T47D (cell line): ENCODE measurements at places on chromosomes 2 and 18.
A peak's percentile ranks its signal among the peaks of the same experiment; 100 is the strongest.

DNA sequence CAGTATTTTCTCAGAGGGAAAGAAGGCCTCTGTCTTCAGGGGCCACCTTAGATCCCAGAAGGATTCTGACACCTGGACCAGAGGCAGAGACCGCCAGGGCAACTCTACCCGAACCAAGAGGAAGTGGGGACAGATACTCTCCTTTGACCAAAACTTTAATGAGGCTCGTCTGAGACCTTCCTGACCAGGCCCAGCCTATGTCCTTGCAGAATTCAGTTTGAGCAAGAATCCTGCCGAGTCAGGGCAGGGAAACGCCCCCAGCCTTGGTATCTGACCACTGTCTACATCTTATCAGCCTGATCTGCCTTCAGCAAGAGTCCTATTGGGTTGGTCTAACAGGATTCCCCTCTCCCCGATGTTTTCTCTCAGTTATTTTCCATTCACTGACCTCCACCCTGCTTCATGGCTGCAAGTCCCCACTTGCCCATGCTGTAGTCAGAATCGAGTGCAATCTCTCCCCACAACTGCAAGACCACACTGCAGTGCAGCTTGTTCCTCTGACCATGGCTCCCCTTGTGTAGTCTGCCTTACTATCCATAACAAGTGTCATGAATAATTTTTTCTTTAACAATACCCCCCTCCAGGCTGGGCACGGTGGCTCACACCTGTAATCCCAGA, 95.0 kb downstream of the MSH2 start:
- no peak for DNase-seq

DNA sequence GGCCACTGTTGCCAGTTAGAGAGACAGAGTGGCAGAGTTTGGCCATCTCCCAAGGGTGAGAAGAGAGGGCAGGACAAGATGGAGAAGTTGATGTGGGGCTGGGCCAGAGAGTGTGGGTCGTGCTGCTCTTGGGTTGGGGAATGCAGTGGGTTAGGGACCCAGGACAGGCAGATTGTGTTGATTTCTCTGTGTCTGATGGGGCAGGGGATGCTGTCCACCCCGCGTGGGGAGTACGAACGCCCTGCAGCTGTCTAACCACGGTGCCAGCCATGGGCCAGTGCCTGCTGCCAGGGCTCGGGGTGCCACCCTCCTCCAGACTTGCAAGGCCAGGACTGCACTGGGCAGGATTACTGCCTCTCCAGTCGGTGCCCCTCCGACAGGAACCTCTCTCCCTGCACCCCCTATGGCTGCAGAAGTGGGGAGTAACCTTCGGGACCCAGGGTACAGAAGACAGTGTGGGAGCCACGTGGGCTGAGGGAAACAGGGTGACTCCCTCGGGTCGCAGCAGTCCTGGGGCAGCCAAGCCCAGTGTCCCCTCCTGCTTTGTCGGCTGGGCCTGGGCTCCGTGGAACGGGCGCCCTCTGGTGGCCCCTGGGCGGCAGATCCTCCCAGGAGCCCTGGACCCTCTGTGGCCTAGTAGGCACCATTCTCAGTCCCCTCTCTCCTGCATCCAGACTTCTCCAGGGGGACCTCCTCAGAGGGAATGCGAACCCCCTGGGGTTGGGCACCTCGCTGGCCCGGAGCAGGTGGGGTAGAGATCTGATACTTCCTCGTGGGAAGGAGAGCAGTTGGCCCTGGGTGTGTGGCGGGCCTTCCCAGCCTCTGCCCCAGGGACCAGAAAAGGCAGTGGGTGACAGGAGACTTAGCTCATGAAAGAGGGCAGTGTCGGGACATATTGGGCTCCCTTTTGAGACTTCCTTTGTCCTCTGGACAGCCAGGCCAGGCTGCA, 2.7 kb downstream of the GPC1 start:
- peak; percentile 60 for DNase-seq

GRCh38 chr2:236715491-236715961, 145.9 kb downstream of the ACKR3 start:
- DNase-seq, result no peak

DNA sequence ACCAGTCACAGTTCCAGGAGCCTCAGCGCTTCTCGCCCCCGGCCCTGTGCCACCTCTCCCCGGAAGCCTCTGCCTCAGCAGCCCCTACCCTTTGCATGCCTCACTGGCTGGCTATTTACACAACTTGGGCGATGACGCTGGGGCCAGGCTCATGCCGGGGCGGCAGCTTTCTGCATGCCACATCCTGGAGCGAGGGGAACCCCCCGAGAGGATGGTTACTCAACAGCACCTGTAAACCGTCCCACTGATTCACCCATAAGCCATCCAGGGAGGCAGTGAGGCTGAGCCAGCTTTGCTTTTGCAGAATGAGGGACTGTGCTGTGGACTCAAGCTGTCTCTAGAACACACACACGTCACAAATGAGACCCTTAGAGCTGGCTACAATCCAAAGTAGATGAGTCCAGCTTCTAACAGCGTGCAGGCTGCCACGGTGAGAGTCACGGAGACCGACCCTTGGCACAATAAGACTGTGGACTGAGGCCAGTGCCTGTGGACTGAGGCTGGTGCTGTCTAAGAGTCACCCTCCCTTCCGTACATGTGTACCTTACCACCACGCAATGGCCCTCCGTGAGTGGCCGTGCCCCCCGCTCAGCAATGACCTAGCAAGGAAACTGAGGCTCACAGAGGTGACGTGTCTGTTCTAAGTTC, 45.6 kb upstream of the ODC1 start:
- no peak for DNase-seq

DNA sequence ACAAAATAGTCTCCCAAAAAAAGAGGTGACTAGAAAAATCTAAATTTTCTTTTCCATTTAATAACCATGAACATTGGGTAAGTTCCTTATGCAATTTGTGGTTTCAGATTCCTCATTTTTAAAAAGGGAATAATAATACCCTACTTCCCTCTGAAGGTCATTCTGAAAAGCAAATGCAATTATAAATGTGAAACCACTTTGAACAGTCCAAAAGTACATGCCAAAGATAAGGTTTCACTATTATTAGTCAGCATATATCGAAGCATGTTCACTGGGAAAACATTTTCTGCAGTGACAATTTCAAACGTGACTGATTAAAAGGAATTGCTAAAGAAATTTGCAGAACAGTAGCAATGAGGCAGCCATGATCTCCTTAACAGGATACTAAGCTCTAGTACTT, 100.1 kb upstream of the RNF152 start:
- no peak for DNase-seq

DNA sequence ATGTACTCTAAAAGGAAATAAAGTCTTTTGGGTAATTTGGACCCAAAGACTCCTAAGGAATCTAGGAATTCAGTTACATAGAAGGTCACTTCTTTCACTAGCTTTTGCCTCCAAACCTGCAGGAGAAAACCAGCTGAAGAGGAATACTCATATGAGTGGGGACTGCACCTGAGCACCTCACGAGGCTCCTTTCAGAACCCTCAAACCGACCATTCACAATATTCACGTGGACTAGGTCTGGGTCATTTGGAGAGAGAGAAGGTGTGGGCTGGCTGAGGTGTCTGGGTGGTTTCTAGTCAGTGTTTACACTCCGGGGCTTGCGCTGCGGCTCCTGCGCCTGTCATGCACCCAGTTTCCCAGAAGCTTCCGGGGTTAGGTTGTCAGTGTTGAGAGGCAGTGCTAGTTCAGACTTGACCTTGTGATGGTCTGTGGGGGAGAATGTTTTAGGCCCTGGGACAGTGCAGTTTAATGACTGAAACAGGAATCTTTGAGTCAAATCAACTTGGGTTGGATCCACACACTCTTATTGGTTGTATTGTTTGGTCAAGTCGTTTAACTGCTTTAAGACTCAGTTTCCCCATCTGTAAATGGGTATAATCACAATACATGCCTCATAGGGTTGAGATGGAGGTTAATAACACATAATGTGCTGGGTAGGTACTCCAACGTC, 78.4 kb downstream of the LIMS1 start:
- DNase-seq, result no peak

- no peak for DNase-seq
Observed at GRCh38 chr2:151083856-151084795, 177.5 kb downstream of the RBM43 start.

- DNase-seq, result no peak
Observed at GRCh38 chr2:179612591-179613298, 248.7 kb downstream of the ZNF385B start.

DNA sequence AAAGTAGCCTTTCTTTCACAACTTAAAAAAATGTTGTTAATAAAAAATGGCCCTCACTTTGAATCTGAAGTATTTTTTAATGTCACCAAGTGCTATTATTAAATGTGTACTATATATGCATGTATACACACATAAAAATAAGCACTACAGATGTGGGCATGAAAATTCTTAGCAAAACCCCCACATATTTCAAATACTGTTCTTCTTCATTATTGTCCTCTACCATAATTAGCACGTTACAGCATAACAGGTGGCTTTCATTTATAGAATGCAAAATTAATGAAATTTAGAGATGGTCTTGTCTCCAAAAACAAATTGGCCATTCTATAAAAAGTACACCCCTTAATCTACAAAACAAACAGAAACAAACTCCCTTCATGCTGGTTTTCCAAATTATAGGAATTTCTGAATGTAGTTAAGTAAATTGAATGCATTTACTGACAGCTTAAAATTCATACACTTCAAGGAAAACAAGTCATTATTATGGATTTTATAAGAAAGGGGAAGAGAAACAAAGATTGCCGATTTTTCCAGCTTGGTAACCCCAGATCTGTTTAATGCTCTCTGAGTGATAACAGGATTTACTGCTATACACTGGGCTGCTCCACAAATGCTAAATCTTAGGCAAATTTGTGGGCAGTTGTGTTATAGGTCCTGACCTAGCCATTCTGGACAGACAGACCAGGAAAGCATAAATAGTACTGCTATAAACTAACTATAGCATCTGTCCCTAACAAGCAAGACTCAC, 67.2 kb downstream of the SPRED2 start:
- no peak for DNase-seq

GRCh38 chr18:41828137-41828536, 126.9 kb upstream of the PIK3C3 start:
- no peak for DNase-seq

- DNase-seq, result no peak
Observed at GRCh38 chr2:206557321-206557720, 85.0 kb upstream of the FAM237A start.

- DNase-seq, result no peak
Observed at GRCh38 chr2:187878112-187878511, 323.9 kb upstream of the TFPI start.

GRCh38 chr2:56239437-56239836, 55.6 kb downstream of the CCDC85A start:
- no peak for DNase-seq

- no peak for DNase-seq
Observed at GRCh38 chr18:72539901-72540300, 4.2 kb downstream of the CBLN2 start.

DNA sequence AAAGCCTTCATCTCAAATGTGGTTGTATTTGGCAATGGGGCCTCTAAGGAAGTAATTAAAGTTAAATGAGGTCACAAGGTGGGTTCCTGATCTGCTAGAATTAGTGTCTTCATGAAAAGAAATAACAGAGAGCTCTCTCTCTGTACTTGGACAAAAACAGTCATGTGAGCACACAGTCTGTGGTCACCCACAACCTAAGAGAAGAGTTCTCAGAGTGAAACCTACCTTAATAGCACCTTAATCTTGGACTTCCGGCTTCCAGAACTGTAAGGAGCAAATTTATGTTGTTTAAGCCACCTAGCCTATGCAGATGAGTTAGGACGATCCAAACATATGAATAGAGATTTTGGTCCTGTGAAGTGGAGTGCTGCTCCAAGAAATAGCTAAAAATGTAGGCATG, 758.9 kb downstream of the LRRTM4 start:
- DNase-seq, result no peak

DNA sequence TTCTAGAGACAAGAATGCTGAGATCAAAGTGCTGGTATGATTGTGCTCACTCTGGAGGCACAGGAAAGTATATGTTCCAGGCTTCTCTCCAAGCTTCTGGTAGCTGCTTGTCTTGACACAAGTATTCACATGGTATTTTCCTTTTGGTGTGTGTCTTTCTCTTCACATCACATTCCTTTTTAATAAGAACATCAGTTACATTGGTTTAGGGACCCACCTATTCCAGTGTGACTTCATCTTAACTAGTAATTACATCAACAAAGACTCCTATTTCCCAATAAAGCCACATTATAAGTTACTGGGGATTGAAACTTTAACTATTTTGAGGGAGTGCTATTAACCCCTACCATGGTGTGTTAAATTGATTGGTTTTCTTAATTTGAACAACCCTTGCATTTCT, 119.1 kb downstream of the FSIP2 start:
- no peak for DNase-seq

DNA sequence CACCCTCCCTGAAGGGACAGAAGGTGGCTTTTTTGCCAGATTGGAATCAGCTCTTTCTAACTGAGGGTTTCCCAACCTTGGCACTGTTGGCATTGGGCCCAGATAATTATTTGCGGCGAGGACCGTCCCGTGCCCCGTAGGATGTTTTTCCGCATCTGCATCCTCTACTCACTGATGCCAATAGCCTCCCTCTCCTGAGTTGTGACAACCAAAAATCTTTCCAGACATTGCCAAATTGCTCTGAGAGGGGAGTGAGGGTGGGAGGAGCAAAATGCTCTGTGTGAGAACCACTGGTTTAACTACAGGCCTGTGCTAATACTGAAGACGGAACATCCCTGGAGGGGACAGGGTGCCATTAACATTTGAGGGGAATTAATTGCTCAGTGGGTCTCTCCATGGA, 33.6 kb upstream of the GLI2 start:
- no peak for DNase-seq

- DNase-seq, result no peak
Observed at GRCh38 chr2:156396126-156396525, 40.1 kb upstream of the GPD2 start.
